ENCODE measurements at places on chromosomes 5 and 9. TPM values are rescaled to one million over a fixed set of nuclear protein-coding genes. Genes with fewer than 3 reads are reported as not detected.

Gene PDCD1LG2
- polyA plus RNA-seq: 2.8 TPM

Gene SREK1
- polyA plus RNA-seq: 86.9 TPM

Gene SAPCD2
- 3.6 TPM for polyA plus RNA-seq

Gene ICE1
- polyA plus RNA-seq: 25.7 TPM

Gene ISOC1
- 24.8 TPM for polyA plus RNA-seq

Gene MELK
- 7.2 TPM for polyA plus RNA-seq

Gene HINT2
- polyA plus RNA-seq: 30.7 TPM

Gene SPINK1
- not detected for polyA plus RNA-seq

Gene SLC36A1
- polyA plus RNA-seq: 26.4 TPM

Gene LCN15
- 0.49 TPM for polyA plus RNA-seq

Gene FAM151B
- polyA plus RNA-seq: 3.8 TPM

Gene DIRAS2
- 0.61 TPM for polyA plus RNA-seq

Gene SLC34A3
- polyA plus RNA-seq: 1.5 TPM

Gene BNC2
- polyA plus RNA-seq: 4.6 TPM

Gene SELENOP
- 98.3 TPM for polyA plus RNA-seq

Gene ZER1
- 35.6 TPM for polyA plus RNA-seq

Gene PDE6A
- polyA plus RNA-seq: 0.06 TPM

Gene PRRX2
- polyA plus RNA-seq: 4.5 TPM

Gene SLC23A1
- polyA plus RNA-seq: 0.28 TPM

Gene NDST1
- polyA plus RNA-seq: 46.9 TPM

Gene TMEM232
- polyA plus RNA-seq: 1.00 TPM

Gene PCDHGA4
- 1.0 TPM for polyA plus RNA-seq

Gene ZDHHC11
- 8.7 TPM for polyA plus RNA-seq

Gene FUT7
- 0.08 TPM for polyA plus RNA-seq

Gene SLF1
- polyA plus RNA-seq: 12.0 TPM

Gene IFNA1
- not detected for polyA plus RNA-seq

Gene PCDHAC1
- 0.04 TPM for polyA plus RNA-seq

Gene PCDHGB1
- 0.49 TPM for polyA plus RNA-seq

Gene THBS4
- 198 TPM for polyA plus RNA-seq

Gene RMI1
- 7.9 TPM for polyA plus RNA-seq

Gene CD72
- polyA plus RNA-seq: 2.6 TPM
